ENCODE measurements at places on chromosomes 6 and 20.

DNA sequence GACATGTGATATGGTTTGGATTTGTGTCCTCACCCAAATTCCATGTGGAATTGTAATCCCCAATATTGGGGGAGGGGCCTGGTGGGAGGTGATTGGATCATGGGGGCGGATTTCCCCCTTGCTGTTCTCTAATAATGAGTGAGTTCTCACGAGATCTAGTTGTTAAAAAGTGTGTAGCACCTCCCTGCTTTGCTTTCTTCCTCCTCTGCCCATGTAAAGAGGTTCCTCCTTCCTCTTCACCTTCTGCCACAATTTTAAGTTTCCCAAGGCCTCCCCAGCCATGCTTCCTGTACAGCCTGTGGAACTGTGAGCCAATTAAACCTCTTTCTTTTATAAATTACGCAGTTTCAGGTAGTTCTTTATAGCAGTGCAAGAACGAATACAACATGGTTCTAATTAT lies 2.1 kb upstream of the ZNF451 start:
- no peak for DNase-seq

DNA sequence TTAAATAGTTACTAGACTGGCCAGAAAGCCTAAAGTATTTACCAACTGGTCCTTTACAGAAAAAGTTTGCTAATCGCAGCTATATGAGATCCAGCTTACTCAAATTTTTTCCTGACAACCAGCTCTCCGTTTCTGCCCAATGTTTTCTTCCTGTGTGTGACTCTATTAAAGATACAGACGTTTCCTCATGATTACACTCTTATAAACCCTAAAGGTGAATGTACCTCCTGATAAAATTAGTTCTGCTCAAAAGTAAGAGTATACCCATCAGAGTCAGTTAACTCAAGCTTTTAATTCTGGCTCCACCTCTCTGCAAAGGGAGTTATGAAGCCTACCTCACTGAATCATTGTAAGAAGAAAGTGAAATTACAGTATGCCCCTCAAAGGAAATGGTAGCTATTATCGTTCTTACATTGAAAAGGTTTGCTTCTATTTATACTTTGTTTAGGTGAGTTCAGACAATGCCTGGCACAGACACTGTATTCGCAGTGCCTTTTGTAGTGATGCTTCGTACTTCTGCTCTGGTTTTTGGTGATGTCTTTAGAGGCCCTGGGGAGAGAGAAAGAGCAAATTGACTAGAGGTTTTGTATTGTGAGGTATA lies 10.2 kb upstream of the MROH8 start:
- DNase-seq = no peak

- DNase-seq = no peak
These were observed 248.8 kb downstream of the SAMD5 start for GRCh38 chr6:147757291-147757690.

DNA sequence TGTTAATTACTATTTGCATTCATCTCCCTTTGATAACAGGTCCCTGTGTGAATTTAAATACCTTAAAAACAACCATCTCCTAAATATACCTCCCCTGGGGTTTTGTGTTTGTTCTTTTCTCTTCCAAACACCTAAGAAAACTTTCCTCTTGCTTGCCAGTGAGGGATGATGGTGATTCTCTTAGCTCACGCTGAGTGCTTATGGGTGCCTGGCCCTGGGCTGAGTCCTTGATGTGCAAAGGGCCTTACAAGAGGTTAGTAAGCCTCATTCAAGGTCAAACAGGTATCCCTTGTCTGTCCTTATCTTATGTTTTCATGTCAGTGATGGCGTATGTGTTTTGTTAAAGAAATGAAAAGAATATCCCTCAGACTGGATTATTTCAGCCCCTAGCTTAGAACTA lies 76.3 kb downstream of the SYCP2L start:
- no peak for DNase-seq

DNA sequence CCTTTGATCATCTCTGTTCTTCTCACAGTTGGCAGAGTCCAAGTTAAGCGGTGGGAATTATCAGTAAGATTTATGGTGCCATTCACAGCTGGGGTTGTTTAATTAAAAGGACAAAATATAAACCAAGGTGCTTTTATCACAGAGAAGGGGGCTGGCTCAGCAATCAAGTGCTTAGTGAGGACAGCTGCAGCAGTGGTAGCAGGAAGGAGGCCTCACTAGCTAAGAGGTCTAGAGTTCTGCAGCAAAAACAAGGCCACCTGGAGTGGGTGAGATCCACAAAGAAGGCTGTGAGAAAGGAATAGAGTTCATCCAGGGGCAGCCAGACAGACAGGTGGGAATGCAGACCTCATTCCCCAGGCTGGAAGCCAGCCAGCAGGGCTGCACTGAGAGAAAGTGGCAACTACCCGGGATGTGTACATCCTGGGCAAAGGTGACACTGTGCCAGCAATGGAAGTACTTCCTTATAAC lies 37.1 kb downstream of the PIGU start:
- peak; percentile 86 for DNase-seq

GRCh38 chr6:88251301-88251700 lies 85.2 kb upstream of the CNR1 start:
- DNase-seq = no peak

GRCh38 chr6:35573495-35574110 lies 60.9 kb upstream of the TULP1 start:
- no peak for DNase-seq

DNA sequence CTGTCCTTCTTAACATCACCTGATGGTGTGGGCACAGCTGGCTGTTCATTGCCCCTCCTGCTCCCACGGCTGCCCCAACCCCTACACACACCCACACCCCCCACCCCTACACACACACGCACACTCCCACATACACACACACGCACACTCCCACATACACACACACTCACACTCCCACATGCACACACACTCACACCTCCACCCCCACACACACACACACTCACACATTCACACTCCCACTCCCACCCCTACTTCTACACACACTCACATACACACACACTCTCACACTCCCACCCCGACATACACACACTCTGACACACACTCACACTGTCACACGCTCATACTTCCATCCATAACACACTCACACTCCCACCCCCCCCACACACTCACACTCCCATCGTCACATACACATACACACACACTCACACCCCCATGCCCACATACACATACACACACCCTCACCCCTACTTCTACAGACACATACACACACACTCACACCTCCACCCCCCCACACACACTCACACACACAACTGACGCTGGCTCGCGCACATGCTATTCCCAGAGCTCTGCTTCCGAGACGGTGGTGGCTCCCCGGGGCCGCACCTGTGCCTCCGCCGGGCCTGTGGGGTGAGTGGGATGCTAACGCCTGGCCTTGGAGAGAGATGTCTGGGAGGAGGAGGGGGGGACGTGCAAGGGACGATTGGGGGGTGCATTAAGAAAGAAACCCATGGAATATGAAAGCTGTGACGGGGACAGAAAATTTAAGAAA lies 174.8 kb upstream of the QKI start:
- DNase-seq = no peak

GRCh38 chr6:123640567-123641187 lies 3.9 kb upstream of the TRDN start:
- DNase-seq = no peak

DNA sequence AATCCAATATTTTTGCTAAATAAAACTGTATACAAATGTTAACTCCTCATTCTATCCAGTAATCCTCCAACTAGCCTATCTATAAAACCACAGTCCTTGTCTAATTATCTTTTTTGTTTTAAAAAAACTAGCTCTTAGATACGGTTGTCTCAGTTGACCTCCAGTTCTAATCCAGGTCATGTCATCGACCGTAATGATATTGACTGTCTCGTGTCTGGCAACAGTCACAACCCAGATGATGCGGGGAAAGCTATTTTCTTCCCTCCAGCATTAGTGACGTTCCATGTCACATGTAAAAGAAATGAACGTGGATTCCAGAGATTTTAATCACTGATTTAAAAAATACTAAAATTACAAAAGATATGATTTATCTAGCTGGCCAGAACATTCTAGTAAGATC lies 35.5 kb downstream of the HEBP2 start:
- DNase-seq = no peak

- no peak for DNase-seq
These were observed 3.5 kb upstream of the SYNJ2 start for GRCh38 chr6:157978021-157978783.

GRCh38 chr6:7881765-7882500 lies 28.7 kb downstream of the TXNDC5 start:
- no peak for DNase-seq

DNA sequence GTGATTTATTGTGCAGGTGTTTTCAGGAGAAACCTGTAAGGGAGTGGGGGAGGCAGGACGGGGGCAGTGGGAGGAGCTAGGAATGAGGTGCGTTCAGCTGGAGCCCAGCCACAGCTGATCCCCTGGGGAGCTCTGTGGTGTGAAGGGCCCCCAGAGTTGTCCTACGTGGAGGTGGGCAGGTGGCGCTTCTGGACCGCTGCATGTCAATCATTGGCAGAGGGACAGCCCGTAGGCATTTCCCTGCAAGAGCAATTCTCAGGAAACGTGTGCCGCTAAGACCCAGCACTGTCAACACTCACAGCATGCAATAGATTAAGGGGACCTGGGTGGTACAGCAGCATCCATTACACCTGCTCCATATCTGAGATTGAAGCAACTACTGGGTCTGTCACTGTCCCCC lies 88.0 kb downstream of the PRND start:
- DNase-seq = no peak

GRCh38 chr6:168083514-168083885 lies 4.5 kb upstream of the FRMD1 start:
- DNase-seq = no peak

DNA sequence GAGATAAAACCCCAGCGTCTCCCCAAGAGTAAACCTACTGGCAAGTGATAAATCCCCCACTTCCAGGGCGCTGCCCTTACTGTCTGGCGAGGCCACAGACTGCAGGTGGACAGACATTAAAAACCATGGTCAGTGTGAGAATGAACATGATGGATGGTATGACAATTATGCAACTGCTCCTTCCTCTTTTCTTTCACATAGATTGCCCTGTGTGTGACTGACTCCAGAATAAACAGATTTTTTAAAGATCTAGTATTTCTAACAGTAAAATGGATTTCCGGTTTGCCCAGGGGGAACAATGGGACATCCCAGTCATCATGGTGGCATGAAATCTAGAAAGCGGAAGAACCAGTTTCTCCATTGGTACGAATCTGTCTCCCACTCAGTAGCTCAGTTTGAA lies 153.7 kb downstream of the FOXC1 start:
- no peak for DNase-seq

- no peak for DNase-seq
These were observed 43.2 kb upstream of the ADGRF5 start for GRCh38 chr6:46964716-46965519.

DNA sequence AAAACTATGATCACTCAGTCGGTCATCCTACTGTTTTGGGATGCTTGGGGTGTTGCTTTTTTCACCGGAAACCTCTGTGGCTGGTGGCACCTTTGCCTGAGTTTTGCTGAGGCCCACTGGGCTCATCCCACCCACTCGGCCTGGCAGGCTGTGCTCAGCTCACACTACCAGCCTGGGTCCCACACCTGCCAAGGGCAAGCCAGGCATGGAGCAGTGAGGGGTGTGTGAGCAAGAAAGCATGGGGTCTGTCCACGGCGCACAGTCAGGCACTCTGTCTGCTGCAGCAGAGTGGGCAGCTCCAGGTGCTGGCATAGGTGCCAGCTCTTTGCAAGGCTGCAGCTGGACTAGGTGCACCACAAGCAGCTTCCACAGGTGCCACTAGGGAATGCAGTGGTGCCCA lies 91.7 kb downstream of the TBXT start:
- DNase-seq = no peak

- DNase-seq = no peak
These were observed 43.9 kb upstream of the DEK start for GRCh38 chr6:18308070-18308735.

DNA sequence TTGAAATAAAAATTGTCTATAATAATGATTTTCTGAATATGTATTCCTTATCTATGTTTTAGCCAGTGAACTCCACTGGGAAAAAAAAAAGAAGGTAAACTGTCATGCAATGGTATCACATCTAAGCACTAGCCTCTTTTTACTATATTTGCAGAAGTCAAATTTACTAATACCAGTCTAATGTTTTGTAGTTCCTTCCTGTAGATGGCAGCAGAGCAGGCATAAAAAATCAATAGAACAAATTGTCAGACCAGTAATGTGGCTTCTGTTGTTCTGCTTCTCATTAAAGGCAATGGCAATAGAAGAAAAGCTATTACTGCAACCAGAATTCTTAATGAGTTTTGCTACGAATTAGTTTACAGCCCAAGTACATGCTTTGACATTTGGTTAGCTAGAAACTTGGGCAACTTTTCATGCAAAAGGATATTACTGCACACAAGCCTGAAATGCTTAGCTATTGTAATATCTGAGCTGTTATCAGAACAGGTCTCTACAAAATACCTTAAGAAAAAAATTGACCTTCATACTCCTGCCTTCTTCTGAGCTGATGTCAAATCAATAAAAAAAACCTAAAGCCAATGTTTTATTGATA lies 476.9 kb downstream of the KHDRBS2 start:
- peak; percentile 50 for DNase-seq

DNA sequence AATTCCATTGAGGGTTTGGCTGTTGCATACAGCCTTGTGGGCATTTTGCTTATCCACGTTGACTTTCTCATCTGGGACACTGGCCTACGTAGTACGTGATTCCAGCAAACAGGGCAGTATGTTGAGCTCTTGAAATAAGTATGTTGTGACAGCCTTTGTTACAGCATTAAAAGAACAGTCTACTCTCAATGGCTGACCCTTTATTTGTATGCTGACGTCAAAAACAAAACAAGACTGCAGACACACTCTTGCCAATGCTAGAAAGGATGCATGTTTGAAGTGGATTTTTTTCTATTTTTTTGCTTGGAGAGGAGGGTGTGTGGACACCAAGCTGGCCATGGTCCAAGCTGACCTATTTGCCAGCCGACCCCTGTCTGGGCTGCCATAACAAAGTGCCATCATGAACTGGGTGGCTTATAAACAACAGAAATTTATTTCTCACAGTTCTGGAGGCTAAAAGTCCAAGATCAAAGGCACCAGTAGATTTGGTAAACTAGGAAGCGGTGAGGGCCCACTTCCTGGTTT lies 10.8 kb upstream of the SNHG17 start:
- DNase-seq = no peak

GRCh38 chr6:142286088-142286409 lies 15.8 kb upstream of the ADGRG6 start:
- no peak for DNase-seq

DNA sequence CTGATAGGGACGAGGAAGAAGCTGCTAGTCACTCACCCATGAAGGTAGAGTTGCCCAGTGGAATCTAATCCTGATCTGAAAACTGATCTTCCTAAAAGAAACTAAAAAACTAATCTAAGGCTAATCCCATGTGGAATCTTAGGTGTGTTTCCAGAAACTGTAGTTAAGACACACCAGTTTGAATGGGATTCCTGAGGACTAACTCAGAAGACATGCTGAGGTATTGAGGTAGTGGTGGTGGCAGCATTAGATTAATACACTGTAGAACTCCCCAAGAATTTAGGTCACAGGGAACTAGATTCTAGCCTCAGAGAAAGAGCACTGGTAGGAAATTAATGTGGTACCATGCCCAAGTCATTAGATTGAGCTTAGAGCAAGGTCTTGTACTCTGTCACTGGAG lies 19.6 kb upstream of the AKAP7 start:
- no peak for DNase-seq

GRCh38 chr6:88166493-88167351 lies 575 bp upstream of the CNR1 start:
- no peak for DNase-seq

Data from NCI-H2081 treated with DMSO at 0.1 percent for 48 hours (cell line).